Suprapubic skin (tissue), 4 donors: ENCODE measurements at places on chromosomes 3 and 15.
A peak's percentile ranks its signal among the peaks of the same experiment; 100 is the strongest.

DNA sequence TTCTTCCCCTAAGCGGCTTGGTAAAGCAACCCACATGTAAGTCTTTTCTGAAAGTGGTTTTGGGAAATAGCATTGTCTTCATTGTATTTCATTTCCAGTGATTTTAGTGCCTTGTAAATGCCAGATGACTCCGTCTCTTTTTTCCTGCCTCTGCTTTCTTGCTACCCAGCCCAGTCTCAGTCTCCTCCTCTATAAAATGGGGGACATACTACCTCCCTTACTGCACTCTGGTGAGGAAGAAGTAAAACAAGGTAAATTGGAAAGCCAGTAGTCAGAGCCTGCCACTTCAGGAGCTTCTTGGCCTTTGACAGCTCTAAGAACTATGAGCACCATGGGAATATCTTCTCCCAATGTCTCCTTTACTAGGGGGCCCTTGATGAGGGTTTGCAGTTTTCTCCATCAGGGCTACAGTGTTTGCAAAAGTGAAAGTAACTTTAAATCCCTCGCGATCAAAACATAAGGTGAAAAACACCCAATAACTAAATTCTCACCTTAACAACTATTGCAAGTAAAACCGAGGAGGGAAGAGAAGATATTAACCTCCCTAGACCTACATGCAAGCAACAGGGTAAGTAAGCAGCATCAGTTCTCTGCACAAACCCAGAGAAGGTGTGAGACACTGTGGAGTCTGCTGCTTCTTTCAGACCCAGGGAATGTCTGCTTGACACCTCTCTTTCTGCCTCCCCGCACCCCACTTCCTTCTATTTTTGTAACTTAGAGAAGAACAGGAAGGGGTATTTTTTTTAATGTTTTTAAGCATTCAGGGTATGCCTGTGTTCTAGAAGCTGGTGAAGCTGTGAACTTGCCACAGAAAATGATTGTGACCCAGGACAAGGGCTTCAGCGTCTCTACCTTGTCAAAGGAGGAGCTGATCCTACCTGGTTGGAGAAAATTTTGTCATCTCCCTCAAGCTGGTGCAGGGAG is 159.1 kb upstream of the EOMES start:
- no peak for DNase-seq

GRCh38 chr3:152511904-152512303 is 243.2 kb downstream of the MBNL1 start:
- DNase-seq, result no peak

DNA sequence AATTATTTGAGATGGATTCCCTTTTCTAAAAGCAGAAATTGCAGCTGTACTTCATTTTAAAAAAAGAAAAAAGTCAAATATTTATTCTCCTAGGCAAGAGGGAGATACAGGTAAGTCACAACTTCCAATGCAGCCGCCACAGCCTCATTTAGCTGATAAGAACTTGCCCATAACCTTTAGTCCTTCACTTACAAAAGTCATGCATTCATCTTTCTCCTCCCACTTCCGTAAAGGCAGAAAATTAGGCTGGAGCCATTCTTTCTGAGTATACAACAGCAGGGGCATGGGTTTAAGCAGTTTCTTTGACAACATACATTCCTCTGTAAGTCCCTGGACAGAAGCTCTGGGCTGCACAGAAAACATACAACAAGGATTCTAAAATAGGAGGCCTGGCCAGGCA is 4.3 kb downstream of the SUCLG2 start:
- DNase-seq, result no peak

DNA sequence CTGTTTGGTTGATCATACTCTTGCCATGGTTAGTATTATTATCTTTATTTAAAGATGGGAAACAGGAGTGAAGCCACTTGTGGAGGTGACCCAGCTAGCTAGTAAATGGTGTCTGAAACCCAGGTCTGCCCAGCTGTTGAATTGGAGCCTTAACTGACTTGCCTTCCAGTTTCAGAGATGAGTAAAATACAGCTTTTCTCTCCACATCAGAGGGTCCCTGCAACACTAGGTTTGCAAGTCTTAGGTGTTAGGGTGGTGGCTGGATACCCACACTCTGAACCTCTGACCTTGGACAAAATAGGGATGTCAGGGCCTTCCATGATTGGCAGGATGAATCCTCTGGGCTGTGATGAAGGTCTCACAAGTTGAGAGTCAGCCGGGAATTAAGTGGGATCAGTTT is 4.1 kb downstream of the FLNB start:
- DNase-seq, result no peak

- DNase-seq, result no peak
Measured at GRCh38 chr15:28080386-28080785, 18.7 kb downstream of the OCA2 start.

- no peak for DNase-seq
Measured at GRCh38 chr3:43176666-43177065, 70.8 kb upstream of the POMGNT2 start.

DNA sequence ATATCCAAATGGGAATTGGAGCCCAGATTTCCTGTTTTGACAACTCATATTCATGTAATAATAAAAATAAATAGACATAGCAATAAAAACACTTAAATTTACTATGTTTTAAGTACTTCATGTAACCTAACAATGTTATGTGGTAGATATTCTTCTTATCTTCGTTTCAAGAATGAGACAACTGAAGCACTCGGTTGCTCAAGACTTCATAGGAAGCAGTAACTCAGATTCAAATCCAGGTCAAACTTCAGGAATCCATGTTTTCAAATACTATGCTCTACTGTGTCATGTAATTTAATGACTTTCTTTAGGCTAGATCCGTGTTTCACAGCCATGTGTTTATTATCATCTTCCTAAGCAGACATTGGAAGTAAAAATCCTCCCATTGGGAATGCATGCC is 492.2 kb downstream of the CNTN3 start:
- DNase-seq, result no peak

DNA sequence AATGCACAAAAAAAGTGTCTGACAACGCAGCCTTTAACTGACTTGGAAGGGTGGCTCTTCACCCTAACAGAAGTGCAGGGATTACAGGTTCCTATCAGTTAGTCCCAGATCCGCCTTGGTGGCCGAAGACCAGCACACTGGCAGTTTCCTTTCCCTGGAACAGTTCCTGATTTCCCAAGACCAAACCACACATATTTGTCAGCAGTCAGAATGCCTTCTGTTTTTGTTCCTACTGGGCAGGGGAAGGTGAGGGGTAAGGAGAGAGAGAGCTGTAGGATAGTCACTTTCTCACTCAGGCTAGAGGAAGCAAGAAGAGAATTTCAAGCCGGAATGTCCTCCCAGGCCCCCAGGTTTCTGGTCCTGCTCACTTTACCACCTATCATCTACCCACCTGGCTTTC is 9.2 kb downstream of the CXCR6 start:
- DNase-seq, result peak; percentile 58

- no peak for DNase-seq
Measured at GRCh38 chr15:69576035-69576526, 123.5 kb downstream of the RPLP1 start.

DNA sequence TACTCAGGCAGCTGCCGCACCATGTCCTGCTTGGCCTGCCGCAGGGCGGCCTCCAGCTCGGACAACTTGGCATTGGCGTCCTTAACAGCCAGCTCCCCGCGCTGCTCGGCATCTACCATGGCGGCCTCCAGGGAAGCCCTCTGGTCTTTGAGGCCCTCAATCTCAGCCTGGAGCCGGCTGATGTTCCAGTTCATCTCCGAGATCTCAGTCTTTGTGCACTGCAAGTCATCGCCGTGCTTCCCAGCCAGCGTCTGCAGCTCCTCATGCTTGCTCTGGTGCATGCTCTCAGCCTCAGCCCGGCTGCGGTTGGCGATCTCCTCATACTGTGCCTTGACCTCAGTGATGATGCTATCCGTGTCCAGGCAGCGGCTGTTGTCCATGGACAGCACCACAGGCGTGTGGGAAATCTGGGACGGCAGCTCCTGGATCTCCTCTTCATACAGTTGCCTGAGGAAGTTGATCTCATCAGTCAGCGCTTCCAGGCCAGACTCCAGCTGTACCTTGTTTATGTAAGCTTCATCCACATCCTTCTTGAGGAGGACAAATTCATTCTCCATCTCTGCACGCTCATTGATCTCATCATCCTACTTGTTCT is 15.5 kb upstream of the PSTPIP1 start:
- no peak for DNase-seq

DNA sequence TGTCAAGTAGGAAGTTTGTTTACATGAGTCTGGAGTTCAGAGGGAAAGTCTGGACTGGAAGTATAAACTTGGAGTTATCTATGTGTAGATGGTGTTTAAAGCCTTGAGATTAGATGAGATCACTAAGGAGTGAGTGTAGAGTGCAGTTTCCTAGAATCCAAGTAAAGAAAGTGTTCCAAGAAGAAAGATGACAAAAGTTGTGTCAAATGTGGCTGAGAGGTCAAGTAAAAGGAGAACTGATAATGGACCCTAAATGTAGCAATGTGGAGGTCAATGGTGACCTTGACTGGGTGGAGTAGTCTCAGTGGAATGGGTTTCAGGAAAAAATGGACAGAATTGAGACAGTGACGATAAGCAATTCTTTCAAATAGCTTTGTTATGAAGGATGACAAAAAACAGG is 39.9 kb upstream of the ULK4 start:
- no peak for DNase-seq

DNA sequence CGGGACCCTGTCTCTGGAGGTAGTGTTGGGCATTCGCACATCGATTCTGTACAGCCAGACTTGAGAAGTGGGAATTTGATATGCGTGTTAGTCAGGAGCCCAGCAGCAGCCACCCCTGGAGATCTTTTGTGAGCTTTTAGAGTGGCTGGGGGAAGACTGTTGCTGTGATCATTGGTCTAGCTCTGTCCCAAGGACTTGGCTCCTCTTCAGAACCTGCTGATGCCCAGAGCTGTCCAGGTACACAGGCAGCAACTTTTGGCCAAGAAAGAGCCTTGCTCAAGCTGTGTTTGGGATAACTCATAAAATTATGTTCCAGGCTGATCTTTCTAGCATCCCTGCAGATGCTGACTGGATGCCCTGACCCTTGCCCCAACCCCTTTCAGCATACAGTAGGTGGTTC is 29.3 kb downstream of the LIMD1 start:
- DNase-seq, result no peak

DNA sequence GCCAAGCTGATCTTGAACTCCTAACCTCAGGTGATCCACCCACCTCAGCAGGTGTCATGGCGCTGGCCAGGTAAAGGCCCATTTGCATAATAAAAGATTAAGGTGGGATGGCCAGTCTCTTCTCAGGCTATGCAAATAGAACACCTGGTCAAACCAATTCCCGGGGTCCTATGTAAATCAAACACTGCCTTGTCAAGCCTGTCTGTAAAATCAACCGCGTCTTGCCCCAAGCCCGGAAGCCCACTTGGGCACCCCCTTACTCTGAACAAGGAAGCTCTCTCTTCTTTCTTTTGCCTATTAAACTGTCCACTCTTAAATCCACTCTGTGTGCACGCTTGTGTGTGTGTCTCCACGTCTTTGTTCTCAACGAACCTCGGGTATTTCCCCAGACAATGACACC is 13.0 kb upstream of the POC1A start:
- DNase-seq, result no peak

GRCh38 chr3:26590919-26591484 is 31.6 kb upstream of the LRRC3B start:
- no peak for DNase-seq

DNA sequence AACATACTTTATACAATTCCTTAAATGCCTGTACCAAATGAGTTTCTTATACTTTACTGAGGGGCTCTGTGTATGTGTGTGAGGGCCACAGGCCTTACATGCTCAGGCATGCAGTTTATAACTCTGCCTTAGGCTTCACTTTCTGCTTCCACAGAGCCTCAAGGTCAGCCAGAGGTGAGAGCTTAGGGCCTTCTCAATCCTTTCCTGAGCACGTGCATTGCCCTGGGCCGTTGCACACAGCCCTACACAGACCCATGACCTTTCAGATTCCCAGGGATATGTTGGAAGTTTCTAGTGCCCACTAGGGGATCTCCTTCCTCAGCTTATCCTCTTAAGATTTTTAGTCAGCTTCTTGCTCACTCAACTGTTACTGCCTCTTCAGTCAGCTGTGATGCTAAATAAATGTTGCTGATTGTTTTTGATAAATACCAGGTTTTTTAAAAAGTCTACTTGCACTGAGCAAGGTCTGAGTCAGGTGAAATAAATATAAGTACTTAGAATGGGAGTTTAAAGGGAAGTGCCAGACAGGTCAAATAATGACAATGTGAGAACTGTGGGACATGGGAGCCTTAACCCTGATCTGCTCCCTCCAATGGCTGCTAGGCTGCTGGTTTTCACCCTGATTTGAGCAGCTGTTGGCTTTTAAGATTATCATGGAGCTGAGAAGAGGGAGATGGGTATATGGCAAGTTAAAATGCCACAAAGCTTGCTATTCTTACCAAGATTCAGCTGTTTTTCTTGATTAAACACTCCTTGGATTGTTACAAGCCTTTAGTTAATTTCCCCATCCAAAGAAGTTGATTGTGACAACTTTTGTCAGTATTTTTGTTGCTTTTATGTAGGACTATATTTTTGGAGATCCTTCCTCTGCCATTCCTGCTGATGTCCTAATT is 169.5 kb downstream of the PLD1 start:
- no peak for DNase-seq

DNA sequence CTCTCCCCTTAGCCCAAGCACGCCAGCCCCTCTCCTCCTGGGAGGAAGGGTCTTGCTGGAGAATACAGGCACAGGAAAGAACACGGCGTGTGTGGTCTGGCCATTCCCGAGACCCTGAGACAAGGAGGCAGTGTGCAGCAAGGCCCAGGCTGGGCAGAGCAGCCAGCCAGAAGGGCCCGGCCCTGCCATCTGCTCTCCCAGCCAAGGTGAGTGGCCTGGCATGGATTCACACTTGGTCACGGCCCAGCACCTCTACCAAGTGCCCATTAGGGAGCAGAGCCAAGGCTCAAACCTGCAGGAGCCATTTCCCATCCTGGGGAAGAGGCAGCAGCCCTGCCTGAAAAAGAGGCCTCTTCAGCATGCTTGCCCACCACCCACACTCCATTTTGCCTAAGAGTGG is 28.6 kb downstream of the MEGF11 start:
- no peak for DNase-seq

- DNase-seq, result peak; percentile 88
Measured at GRCh38 chr3:64327100-64327804, 102.0 kb upstream of the PRICKLE2 start.

- no peak for DNase-seq
Measured at GRCh38 chr3:179028408-179028807, 43.2 kb downstream of the ZMAT3 start.

GRCh38 chr3:154120961-154121700 is at the start of gene ARHGEF26:
TSS of gene ARHGEF26 (plus strand) at chr3:154121390. CDS start at chr3:154121993, 603 bp downstream.
- peak; percentile 94 for DNase-seq

DNA sequence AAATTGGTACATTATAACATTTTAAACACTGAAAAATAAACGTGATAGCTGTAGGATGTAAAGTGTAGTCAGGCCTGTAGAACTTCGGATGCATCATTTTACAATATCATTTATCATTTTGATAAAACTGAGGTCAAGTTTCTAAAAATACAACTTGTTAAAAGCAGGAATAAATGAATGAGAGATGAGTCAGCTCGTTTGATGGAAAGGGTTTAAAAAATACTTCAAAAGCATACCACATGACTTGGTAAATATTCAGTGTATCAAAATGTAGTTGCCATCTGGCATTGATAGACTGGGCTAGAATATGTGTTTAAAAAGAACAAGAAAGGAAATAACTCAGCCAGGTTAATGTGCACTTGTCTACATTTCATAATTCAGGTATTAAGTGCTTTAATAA is 357.0 kb downstream of the TIGIT start:
- no peak for DNase-seq

- DNase-seq, result no peak
Measured at GRCh38 chr3:30964612-30965011, 70.2 kb upstream of the GADL1 start.

GRCh38 chr3:139518306-139518705 is 21.2 kb downstream of the RBP1 start:
- DNase-seq, result no peak

- DNase-seq, result no peak
Measured at GRCh38 chr3:31621314-31621713, 88.6 kb downstream of the STT3B start.
